ENCODE measurements at places on chromosomes 3 and 15.

DNA sequence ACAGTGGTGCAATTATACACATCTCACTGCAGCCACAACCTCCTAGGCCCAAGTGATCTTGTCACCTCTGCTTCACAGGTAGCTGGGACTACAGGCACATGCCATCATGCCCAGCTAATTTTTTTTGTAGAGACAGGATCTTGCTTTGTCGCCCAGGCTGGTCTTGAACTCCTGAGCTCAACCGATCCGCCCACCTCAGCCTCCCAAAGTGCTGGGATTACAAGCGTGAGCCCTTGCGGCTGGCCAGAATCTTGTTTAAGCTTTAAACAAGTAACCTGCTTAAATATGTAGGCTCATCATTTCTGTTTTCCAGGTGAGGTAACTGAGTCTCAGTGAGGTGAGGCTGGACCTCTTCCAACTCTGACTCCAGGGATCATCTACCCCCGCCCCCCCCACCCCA lies 7.7 kb upstream of the PSTPIP1 start:
- H3K27ac ChIP-seq: peak overlapping the region; percentile 100
- H3K36me3 ChIP-seq: no peaks in the 10 kb centered on the region

GRCh38 chr3:150362515-150363302 lies 45.4 kb upstream of the TSC22D2 start:
- H3K4me3 ChIP-seq: no peak overlapping the region
- no peaks in the 10 kb centered on the region for H3K36me3 ChIP-seq
- no peak for DNase-seq
- H3K27ac ChIP-seq: no peak overlapping the region
- no peaks in the 10 kb centered on the region for H3K27me3 ChIP-seq

DNA sequence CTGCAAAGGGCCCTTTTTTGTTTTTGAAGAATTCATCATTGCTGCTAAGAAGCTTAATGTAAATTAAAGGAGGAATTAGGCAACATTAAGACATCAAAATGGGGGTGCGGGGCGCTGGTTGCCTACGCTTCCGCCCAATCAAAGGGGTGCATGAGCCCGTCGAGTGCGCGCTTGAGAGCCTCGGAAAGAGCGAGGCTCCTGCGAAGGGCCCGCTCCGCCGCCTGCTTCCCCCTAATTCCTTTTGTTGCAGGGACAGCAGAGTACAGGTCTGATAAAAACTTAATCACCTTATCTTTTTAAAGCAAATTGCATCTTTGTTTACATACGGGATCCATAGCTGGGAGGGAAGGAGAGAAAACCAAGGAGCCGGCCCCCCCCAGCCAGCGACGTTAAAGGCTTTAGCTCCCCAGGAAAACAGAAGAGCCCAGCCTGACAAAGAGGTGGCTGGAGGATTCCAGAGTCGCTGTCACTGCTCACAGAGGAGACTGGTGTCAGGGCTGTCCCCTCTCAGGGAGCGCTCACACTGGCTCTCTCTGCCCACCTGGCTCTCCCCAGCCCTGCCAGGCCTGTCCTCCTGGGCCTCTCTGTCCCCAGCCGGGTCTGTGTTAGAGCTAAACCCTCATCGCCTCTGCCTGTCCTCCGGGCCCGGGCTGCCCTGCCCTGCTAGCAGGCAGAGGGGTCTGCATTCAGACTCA lies 67.3 kb downstream of the DNAJB8 start:
- H3K27ac ChIP-seq: no peak overlapping the region
- no peak for DNase-seq
- no peaks in the 10 kb centered on the region for H3K36me3 ChIP-seq
- H3K27me3 ChIP-seq: no peaks in the 10 kb centered on the region

- H3K4me1 ChIP-seq: peaks cover 9% of the 10 kb centered on the region
- H3K27me3 ChIP-seq: peaks cover 78% of the 10 kb centered on the region
- peak overlapping the region; percentile 29 for H3K4me3 ChIP-seq
- no peak overlapping the region for H3K27ac ChIP-seq
- DNase-seq: peak; percentile 51
Observed at GRCh38 chr15:79091204-79091867, 756 bp upstream of the RASGRF1 start.

- no peak for DNase-seq
- no peak overlapping the region for H3K4me3 ChIP-seq
- H3K36me3 ChIP-seq: no peaks in the 10 kb centered on the region
- no peaks in the 10 kb centered on the region for H3K27me3 ChIP-seq
- no peak overlapping the region for H3K27ac ChIP-seq
- no peaks in the 10 kb centered on the region for H3K4me1 ChIP-seq
Observed at GRCh38 chr3:143252931-143253330, 133.4 kb downstream of the CHST2 start.

DNA sequence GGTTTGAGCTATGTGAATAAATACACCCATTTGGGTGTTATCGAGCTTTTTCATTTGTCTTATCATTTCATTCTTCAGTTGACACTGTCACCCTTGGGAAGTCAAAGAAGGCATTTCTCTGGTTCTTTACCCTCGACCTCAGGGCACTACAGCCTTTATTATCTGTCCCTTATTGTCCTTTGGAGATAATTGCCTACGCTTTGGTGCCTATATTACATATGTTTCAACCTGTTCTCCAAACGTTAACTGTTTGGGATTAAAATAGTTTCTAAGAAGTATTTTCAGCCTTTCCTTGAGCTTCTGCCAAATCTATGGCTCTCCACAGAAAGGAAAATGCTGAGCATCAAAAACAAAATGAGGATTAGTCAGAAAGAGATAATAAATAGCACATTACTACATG lies 395.4 kb upstream of the ADAMTS9 start:
- no peaks in the 10 kb centered on the region for H3K36me3 ChIP-seq
- no peaks in the 10 kb centered on the region for H3K27me3 ChIP-seq
- DNase-seq: no peak

GRCh38 chr15:66132251-66132816 lies 121.2 kb downstream of the MEGF11 start:
- H3K27ac ChIP-seq: no peak overlapping the region
- H3K4me3 ChIP-seq: no peak overlapping the region
- H3K36me3 ChIP-seq: no peaks in the 10 kb centered on the region
- no peak for DNase-seq

DNA sequence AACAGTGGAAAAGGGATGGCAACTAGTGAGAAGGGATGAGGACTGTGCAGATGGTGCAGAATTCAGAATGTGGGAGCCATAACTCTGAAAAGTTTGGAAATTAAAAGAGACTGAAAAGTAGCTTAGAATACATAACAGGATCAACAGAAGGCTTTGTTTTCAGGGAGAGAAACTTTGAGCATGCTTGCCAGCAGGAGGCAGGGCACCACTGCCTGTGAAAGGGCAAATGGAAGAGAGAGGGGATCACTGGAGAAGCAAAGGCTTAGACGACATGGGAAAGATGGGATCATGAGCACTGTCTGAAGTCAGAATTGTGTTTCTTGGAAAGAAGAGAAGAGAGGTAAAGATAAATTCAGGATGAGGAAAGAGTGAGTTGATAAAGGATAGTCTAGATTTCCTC lies 99.6 kb downstream of the ABI3BP start:
- H3K4me3 ChIP-seq: no peak overlapping the region
- peaks cover 4% of the 10 kb centered on the region for H3K4me1 ChIP-seq
- H3K36me3 ChIP-seq: no peaks in the 10 kb centered on the region

- no peak overlapping the region for H3K4me3 ChIP-seq
- H3K27ac ChIP-seq: no peak overlapping the region
- H3K27me3 ChIP-seq: no peaks in the 10 kb centered on the region
- no peak for DNase-seq
- H3K4me1 ChIP-seq: no peaks in the 10 kb centered on the region
Observed at GRCh38 chr15:55916666-55917409, 76.6 kb downstream of the NEDD4 start.

DNA sequence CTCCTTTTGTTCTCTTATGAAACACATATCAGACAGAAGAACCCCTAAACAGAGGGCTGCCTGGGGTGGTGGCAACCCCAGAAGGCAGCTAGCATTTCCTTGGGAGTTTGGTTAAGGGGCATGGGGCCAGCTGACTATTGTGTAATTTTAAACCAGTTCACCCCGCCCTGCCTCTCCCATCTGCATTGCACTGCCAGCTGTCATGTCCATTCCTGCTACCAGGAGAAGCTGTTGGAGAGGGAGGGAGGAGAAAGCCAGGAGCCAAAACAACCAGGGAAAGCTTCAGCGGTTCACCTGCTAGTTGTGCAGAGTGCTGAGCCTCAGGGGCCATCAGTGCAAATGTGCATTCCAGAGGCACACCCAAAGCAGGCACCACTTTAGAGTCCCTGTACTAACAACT lies 47.6 kb upstream of the ATP1B3 start:
- H3K27ac ChIP-seq: no peak overlapping the region
- H3K36me3 ChIP-seq: no peaks in the 10 kb centered on the region
- H3K27me3 ChIP-seq: no peaks in the 10 kb centered on the region
- no peak for DNase-seq
- no peak overlapping the region for H3K4me3 ChIP-seq
- H3K4me1 ChIP-seq: no peaks in the 10 kb centered on the region

GRCh38 chr3:32759342-32759741 lies 58.5 kb upstream of the TRIM71 start:
- no peak for DNase-seq
- peaks cover 52% of the 10 kb centered on the region for H3K36me3 ChIP-seq
- H3K27ac ChIP-seq: no peak overlapping the region
- no peaks in the 10 kb centered on the region for H3K27me3 ChIP-seq

DNA sequence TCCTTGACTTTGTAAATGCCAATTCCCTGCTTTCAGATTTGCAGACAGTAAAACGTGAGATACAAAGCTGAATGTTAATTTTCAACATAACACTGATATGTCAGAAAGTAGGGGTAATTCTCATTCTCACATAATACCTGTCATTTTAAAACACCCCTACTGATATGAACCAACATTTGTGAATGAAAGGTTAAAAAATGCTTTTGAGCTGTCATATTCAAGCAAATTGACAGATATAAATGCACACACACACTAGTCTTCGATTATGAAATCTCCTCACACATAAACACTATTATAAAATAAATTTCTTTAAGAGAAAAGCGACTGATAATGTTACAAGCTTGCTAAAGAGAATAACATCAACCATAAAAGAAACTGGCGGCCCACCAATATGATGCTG lies 128.8 kb downstream of the PEAK1 start:
- H3K4me3 ChIP-seq: no peak overlapping the region
- no peak for DNase-seq
- no peaks in the 10 kb centered on the region for H3K36me3 ChIP-seq
- no peaks in the 10 kb centered on the region for H3K27me3 ChIP-seq

DNA sequence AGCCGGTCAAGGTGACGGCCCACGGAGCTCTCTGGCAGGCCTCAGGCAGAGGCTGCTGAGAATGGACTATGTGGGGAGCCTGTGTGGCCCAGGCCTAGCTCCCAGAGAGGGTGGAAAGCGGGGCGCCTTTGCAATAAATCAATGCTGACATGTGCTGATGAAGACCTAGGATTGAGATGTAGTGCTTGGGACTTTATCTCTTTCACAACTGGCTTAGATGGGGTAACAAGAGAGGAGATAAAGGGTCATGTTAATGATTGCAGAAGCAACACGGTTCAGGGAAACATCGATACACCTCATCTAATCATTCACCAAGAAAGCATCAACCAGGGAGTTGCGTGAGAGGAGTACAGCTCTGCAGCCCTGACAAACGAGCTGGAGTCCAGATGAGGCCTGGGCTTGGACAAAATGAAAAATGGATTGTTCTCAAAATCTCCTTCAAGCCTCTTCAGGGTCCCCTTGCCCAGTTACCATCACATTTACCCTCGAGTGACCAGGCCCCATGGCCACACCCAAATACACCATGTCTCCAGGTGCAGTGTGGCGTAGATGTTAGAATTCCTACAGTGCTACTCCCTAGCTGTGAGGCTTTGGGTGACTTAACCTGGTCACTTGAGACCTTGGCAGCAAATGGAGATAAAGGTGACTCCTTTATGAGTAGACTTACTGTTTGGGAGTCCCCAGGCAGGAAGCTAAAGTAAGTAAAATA lies 146.4 kb upstream of the LIPC start:
- no peak overlapping the region for H3K27ac ChIP-seq
- H3K27me3 ChIP-seq: no peaks in the 10 kb centered on the region
- H3K36me3 ChIP-seq: no peaks in the 10 kb centered on the region
- DNase-seq: no peak
- peaks cover 12% of the 10 kb centered on the region for H3K4me1 ChIP-seq

- no peak overlapping the region for H3K4me3 ChIP-seq
- H3K27ac ChIP-seq: no peak overlapping the region
- H3K27me3 ChIP-seq: peaks cover 88% of the 10 kb centered on the region
- DNase-seq: no peak
- no peaks in the 10 kb centered on the region for H3K36me3 ChIP-seq
Observed at GRCh38 chr3:186094271-186094670, 14.6 kb downstream of the ETV5 start.

- H3K36me3 ChIP-seq: peaks cover 32% of the 10 kb centered on the region
- no peaks in the 10 kb centered on the region for H3K27me3 ChIP-seq
- H3K4me1 ChIP-seq: no peaks in the 10 kb centered on the region
- H3K4me3 ChIP-seq: no peak overlapping the region
- no peak overlapping the region for H3K27ac ChIP-seq
Observed at GRCh38 chr15:60344461-60344860, 53.3 kb downstream of the ANXA2 start.

DNA sequence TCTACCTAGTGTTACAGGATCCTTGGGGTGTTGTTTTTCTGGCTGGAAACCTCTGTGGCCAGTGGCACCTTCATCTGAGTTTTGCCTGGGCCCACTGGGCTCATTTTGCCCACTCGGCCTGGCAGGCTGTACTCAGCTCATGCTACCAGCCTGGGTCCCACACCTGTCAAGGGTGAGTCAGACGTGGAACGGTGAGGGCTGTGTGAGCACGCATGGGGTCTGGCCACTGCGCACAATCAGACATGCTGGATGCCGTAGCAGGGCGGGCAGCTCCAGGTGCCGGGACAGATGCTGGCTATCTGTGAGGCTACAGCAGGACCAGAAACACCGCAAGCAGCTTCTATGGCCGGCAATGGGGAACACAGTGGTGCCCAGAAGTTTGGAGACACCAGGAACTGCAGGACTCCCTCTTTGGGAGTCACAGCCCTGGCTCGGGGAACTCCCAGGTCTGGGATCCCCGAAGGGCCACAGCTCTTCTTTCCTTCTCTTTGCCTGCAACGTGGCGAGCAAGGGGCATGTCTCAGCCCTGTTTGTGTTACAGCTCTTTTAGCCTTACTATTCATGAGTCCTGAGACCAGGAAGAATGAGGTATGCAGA lies 35.9 kb upstream of the DNAJC13 start:
- no peaks in the 10 kb centered on the region for H3K4me1 ChIP-seq
- peaks cover 35% of the 10 kb centered on the region for H3K27me3 ChIP-seq
- no peaks in the 10 kb centered on the region for H3K36me3 ChIP-seq
- H3K27ac ChIP-seq: no peak overlapping the region
- no peak overlapping the region for H3K4me3 ChIP-seq
- DNase-seq: no peak

DNA sequence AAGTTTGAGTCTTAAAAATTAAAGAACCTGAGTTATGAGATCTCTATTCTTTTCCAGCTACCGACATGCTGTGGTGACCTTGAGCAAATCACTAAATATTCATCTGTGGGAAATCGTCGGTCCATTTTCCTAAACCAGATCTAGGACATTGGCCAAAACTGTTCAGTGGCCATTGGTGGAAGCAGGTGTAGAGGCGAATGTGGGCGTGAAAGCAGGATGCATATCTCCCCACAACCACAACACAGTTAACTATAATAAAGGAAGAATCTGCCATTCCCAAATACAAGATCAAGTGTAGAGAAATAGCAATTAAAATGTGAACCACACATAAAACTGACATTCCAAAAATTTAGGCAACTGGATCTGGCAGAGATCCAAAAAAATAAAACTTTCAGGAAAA lies 129.9 kb downstream of the P3H2 start:
- H3K36me3 ChIP-seq: no peaks in the 10 kb centered on the region
- no peak overlapping the region for H3K27ac ChIP-seq
- H3K4me1 ChIP-seq: no peaks in the 10 kb centered on the region
- no peak overlapping the region for H3K4me3 ChIP-seq

GRCh38 chr3:134658555-134658954 lies 7.7 kb upstream of the KY start:
- H3K36me3 ChIP-seq: no peaks in the 10 kb centered on the region
- no peak overlapping the region for H3K27ac ChIP-seq
- H3K4me3 ChIP-seq: no peak overlapping the region
- H3K4me1 ChIP-seq: no peaks in the 10 kb centered on the region

Measured in activated T-cell treated with anti-CD3 and anti-CD28 coated beads, Interleukin-2, amount 50 U/mL, for 24 hours (primary cell).